ENCODE measurements at places on chromosomes 2 and 18.

GRCh38 chr2:118062048-118062447 lies 26.2 kb upstream of the INSIG2 start:
- DNase-seq, result no peak

DNA sequence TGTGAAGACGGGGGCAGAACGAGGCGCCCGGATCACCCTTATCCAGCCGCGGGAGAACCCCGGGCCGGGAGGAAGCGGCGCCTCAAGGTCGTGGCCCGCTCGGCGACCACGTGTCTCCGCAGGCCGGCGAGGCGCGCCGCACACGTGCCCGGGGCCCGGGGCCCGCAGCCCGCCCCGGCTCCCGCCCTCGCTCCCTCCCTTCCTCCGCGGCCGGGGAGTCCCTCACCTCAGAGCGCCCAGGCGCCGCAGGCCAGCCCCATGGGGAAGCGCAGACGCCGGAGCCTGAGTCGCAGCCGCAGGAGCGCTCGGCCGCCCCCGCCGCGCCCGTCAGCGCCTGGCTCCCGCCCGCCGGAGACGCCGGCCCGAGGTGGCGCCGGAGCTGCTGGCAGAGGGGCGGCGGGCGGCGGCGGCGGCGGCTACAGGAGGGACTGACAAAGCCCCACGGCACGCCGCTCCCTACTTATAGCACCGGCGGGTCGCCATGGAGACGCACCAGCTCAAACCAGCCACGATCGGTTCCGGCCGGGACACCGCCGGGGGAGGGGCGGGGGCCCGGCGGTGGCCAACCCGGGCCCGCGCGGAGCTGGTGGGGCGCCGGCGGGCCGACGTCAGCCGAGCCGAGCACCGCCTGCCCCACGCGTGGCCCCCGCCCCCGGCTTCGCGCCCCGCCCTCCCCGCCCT lies at the start of gene ODC1:
TSS of gene ODC1 (minus strand) at position 433 of the 681 bp plus-strand sequence. CDS start 3,295 bp downstream, outside the sequence.
- peak; percentile 95 for DNase-seq

GRCh38 chr2:211823886-211824479 lies 714.6 kb downstream of the ERBB4 start:
- DNase-seq, result no peak

GRCh38 chr2:223501641-223502040 lies 100.5 kb downstream of the SCG2 start:
- DNase-seq, result no peak

DNA sequence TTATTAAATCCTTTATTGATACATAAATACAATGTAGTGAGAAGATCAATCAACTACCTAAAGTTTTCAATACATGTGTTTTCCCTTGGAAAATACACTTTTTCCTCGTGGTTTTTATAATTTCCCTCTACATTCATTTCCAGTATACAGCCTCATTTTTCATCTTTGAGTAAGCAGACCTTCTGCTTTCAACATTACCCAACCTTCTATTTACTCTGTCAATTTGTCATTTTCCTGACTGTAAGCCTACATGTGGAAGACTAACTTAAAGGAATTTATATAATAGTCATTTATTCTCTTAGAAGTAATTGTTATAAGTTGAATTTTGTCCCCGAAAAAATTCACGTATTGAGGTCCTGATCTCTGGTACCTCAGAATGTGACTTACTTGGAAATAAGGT lies 594.0 kb downstream of the NUP35 start:
- no peak for DNase-seq

DNA sequence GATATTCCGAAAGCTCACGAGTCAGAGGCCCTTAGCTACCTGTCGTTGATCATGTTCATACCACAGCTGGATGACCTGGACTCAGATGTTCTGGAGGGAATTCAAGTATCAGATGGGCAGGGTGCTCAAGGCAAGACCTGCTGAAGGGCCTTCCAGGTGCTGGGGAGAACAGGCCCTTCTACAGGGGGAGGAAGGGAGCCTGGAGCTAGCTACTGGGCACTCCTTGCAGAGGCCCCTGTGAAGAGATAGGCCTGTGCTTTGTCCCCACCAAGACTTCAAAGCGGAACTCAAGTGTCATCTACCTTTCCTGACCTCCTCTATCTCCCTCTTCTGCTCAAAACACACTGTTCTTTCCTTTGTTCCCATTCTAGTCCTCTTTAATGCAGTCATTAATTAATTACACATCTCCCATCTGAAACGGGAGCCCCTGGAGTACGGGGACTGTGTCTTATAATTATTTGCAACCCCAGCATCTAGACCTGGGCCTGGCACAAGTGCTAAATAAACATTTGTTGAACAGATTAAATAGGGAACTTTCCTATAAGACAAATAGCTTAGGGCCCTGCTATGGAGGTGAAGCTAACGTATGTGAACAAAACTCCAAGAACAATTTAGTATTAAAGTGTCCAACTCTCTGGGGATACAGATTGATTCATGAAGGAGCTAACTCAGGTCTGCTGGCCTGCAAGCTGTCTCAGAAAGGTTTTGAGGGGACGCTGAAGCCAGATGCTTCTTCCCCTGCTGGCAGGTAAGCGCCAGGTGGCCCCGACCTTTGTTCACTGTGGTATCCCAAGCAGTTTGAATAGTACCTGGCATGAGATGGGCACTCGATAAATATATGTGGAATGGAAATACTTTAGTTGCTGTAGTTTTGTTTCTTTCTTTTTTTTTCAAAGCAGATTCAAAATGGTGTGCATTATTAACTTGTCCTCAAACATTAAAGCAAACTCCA lies 22.0 kb downstream of the RHOB start:
- DNase-seq, result no peak

GRCh38 chr2:117686699-117687098 lies 127.8 kb upstream of the DDX18 start:
- no peak for DNase-seq

DNA sequence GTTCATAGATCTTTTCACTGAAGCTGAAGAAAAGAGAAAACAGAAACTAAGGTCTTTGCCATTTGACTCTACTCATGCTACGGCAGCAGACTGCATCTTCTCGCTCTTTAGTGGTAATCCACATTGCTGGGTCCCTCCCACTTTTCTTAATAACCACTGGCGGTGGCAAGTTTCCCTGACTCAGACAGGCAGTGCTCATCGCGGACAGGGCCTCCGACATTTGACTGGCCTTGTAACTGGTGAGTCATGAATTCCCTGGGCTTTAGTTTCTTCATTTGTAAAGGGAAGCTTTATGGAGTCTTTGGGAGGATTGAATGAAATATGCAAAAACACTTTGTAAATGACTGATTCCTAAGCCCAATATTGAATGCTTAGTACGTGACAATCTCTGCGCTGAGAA lies 238.2 kb upstream of the RBBP8 start:
- no peak for DNase-seq

GRCh38 chr2:162037886-162038285 lies 36.1 kb downstream of the DPP4 start:
- DNase-seq, result no peak

- DNase-seq, result no peak
Measured at GRCh38 chr2:2557475-2557874, 226.4 kb upstream of the MYT1L start.

DNA sequence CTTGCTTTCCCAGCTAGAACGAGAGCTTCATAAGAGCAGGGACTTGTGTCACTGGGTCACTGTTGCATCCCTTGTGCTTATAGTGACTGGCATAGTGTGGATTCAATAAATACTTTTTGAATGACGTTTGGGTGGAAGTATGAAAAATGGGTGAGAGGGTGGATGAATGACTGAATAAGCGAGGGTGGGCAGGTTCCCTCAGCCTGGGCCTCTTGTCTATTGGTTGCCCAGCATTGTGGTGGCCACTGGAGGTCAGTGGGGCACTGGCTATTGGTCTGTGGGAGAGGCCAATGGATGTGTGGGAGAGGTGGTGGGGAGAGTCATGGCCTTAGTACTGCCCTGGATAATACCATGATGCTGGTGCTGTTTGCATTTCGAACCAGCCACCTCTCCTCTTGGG lies 93.8 kb upstream of the SKOR2 start:
- DNase-seq, result no peak

GRCh38 chr2:189276277-189276676 lies 96.7 kb upstream of the COL5A2 start:
- no peak for DNase-seq

DNA sequence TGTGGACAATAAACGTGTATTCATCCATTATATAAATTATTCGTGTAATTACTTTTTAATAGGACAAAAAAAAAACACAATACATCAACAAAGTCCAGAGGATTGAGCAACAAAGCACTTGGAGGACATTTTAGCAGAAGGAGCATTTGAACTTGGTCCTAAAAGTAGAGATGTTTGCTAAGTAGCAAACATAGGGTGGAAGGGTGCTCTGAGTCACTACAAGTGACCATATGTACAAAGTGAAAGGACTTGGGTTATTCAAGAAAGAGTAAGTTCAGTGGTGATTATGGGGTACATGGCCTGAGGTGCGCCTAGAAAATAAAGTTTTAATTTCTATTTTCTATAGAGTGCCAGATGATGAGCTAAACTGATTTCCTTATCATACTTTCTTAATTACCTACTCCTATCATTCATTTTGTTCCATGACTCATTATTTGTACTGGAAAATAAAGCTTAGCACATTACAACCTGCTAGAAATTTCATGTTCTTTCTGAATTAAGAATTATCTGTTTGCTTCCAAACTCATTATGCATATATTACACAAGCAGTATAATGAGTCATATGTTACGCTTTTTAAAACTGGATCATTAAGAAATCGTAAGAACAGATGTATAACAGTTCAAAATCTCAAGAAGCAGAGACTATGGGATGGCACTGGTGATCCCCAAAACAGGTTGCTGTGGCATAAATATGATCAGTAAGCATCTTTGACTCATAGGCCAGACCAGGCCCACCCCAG lies 13.1 kb upstream of the PPP1R1C start:
- DNase-seq, result no peak

GRCh38 chr18:48723837-48724236 lies 185.0 kb downstream of the CTIF start:
- no peak for DNase-seq

DNA sequence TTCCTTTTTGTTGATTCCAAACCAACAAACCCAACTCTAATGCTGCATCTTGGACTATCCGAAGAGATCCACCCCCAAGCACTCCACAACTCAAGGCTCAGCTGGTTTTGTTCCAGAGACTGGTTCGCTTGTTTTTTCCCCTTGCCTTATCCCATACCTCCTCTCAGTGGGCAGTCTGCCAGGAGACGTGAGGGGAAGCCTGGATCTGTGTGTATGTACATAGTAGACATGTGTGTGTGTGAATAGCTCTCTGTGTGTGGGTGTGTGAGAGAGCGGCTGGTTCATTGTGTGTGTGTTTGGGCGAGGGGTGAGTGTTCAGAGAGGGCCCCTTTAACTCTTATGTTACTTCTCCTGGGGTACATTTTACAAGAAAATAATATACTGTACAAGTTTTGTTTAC lies 94.4 kb downstream of the NRP2 start:
- no peak for DNase-seq

- DNase-seq, result no peak
Measured at GRCh38 chr2:54678719-54679118, 44.7 kb upstream of the EML6 start.

DNA sequence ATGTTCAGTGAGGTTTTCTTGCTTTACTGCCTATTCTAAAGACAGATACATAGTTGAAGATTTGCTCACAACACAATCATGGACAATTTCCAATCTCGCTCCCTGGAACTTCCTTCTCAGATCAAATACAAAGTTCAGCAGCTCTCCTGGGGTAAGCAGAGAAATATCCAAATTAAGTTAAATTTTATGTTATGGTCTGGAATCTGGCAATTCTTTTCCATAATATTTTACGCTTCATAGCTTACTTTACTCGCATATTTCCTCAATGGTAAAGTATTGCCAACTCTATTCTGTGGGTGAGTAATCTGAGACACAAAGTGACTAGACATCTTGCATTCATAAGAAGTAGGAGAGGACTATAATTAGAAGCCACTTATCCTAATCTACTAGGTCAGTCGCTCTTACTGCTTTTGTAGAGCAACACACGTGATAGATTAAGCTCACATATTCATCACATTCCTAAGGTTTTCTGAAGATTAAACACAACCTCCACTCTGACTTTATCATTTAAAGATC lies 529.4 kb downstream of the CCDC85A start:
- no peak for DNase-seq

- no peak for DNase-seq
Measured at GRCh38 chr2:236209535-236209934, 41.3 kb upstream of the GBX2 start.

DNA sequence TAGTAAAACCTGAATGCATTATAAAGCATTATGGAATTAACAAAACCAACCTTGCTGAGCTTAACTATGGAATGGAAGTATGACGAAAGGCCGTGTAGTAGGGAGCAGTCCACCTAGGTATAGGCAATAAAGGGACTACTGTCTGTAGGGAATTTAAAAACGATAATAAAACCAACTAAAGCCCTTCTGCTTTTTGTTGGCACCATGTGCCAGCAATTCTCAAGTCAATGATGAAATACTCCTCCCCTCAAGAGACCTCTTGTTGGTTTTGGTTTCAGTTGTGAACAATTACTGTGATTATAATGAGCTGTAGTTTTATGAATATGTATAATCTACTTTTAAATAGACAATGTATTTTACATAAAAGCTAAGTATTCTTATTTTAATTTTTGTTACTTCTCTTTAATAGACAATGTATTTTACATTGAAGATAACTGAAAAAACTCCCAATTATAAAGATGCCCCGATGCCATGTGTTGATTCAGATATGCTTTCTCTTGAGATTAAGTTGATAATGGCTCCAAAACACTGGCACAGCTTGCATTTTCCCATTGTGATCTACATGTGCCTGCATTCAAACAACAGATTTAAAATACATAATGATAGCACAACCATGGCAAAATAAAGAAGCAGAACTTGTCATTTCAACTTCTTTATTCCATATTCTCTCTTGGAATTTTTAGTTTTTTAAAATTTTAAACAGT lies 55.5 kb upstream of the ZDBF2 start:
- no peak for DNase-seq

DNA sequence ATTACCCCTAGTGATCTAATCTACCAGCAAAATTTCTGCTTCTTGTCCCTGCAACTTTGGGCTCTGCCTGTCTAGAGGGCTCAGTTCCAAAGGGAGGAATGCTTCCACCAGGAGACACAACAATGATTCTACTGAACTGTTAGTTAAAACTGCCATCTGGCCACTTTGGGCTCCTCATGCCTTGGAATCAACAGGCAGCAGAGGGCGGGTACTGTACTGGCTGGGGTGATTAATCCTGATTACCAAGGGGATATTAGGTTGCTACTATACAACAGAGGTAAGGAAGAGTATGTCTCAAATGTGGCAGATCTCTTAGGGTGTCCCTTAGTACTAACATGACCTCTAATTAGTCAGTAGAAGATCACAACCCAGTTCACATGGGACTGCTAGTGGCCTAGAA lies 21.4 kb downstream of the HADHA start:
- DNase-seq, result no peak
